WTC11 (cell line): ENCODE measurements at places on chromosomes 13 and 19.
A peak's percentile ranks its signal among the peaks of the same experiment; 100 is the strongest.

- DNase-seq = peak; percentile 56
Measured at GRCh38 chr19:12885749-12886650, 1.0 kb downstream of the KLF1 start.

GRCh38 chr19:35750167-35750566 is 1.8 kb downstream of the LIN37 start:
- no peak for DNase-seq

DNA sequence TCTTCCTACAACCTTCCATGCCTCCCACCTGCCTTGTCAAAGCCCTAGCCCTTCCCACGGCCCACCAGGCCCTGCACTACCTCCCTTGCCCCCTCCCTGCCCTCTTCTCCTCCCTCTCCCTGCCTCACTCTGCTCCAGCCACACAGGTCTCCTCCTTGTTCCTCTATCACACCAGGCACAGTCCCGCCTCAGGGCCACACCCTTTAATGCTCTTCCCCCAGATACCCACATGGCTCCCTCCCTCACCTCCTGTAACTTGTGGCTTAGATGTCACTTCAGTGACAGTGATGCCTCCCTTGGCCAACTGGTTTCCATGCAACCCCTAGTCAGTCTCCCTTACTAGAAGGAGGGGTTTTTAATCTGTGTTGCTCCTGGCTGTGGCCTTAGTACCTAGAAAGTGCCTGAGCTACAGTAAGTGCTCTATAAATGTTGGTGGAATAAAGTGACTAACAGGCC is 1.3 kb downstream of the SIRT6 start:
- DNase-seq = no peak

DNA sequence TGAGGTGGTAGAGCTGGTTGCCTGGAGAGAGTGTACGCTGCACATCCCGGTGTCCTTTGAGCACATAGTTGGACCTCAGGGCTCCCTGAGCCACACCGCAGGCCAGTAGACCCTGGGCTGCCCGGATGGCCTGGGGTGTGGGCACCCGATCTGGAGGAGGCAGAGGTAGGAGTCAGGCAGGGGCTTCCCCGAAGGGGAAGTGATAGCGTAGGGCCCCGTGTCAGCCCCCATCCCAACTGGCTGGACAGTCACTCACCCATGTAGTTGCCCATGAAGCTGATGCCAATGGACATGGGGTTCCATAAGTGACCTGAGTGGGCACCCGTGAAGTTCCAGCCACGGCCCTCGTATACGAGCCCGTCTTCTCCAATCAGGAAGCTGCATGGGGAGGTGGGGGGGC is 3.6 kb downstream of the PGLYRP1 start:
- DNase-seq = no peak

DNA sequence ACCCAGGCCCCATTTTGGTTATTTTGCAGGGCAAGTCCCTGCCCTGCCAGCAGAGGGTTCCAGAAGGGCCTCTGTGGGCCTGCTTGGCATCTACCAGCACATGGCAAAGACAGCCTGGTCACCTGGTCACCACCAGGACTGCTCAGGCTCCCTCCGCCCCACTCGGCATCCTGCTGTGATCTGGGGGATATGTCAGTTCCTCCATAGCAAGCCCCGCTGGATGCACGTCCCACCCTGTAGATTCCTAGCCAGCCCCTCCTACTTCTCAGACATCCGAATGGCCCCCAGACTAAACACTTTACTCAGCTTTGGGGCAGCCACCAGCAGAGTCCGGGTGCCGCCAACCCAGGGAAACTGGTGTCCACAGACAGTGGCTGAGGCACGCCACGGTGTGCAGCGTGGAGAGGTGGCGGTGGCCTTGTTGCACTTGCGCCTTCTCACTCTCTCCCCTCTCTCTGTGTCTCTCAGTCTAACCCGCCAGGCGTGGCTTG is 31.8 kb upstream of the USE1 start:
- DNase-seq = no peak

DNA sequence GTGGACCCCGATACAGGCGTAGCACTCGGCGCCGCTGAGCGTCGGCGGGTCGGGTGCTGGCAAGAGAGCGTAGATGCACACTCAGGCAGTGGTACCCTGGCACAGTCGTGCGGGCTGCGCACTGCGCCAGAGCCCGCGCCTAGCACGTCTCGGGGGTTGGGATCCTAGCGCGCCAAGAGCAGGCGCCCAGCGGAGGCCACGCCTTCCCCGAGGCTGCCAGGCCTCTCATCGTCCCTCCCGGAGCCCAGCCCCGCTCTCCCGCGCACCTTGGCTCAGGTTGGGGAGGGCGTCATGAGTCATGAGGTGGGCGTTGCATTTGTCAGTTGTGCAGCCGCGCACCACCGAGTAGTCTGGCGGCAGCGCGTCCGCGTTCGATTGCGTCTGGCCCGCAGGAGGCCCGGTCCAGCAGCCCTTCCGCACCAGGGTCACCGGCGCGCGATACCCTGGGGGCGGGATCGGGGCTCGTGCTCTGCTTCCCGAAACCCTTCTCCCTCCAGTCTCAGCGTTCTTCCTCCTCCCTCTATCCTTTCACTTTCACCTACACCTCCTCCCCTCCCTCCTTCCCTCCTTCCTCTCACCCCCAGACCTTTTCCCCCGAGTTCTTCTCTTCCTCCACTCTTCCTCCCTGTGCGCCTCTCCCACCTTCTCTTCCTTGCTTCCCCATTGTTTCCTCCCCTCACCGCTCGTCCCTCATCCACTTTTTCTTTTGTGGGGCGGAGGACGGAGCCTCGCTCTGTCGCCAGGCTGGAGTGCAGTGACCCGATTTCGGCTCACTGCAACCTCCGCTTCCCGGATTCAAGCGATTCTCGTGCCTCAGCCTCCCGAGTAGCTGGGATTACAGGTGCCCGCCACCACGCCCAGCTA is 3.5 kb downstream of the LYPD5 start:
- peak; percentile 78 for DNase-seq

GRCh38 chr19:40458597-40458974 is 7.0 kb downstream of the BLVRB start:
- no peak for DNase-seq

- DNase-seq = no peak
Measured at GRCh38 chr13:51630288-51630615, 46.0 kb downstream of the WDFY2 start.

GRCh38 chr19:24142771-24143170 is 55.8 kb downstream of the ZNF254 start:
- DNase-seq = no peak

GRCh38 chr19:28168557-28168956 is 1044.4 kb downstream of the UQCRFS1 start:
- peak; percentile 45 for DNase-seq

DNA sequence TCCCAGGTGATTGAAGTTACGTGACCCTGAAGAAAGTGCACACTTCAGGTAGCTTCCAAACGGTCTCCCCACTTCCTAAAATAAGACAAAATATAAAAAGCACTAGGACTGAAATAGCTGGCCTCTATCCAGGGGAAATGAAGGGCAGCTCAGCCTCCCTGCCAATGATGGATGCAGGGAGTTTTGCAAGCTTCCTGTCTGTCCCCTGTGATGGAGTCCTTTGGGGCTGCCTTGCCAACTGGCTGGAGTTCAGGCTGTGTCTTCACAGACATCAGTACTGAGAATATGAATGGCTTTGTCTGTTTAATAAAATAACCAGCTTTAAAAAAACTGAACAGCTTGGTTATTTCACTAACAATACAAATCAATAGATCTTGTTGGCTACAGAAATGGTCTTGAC is 101.4 kb upstream of the GPR12 start:
- DNase-seq = no peak

GRCh38 chr19:39448271-39448670 is 2.9 kb downstream of the SUPT5H start:
- no peak for DNase-seq

GRCh38 chr19:42697884-42698283 is 42.4 kb downstream of the PSG3 start:
- DNase-seq = no peak

GRCh38 chr13:78595495-78596398 is 7.6 kb downstream of the POU4F1 start:
- DNase-seq = peak; percentile 69

- DNase-seq = no peak
Measured at GRCh38 chr19:13026462-13027370, 31.4 kb downstream of the NFIX start.

- no peak for DNase-seq
Measured at GRCh38 chr13:51475727-51476501, 23.1 kb upstream of the INTS6 start.
